NCI-H1105 (cell line): ENCODE measurements at places on chromosomes 2 and 18.

DNA sequence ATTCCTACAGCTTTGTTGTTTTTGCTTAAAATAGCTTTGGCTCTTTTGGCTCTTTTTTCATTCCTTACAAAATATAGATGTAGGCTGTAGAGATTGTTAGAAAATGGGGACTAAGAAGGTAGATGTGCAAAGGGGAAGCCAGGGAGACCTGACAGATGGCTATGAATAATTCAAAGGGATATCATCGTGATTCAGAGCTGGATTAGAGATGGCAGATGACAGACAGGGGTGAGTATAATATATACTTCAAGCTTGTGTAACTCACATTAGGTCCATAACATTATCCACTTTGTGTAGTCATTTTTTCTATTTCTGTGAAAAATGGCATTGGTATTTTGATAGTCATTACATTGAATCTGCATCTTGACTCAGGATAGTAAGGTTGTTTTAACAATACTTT lies 422.9 kb upstream of the ST6GAL2 start:
- no peak for DNase-seq

- DNase-seq = no peak
These were observed 35.1 kb downstream of the PMS1 start for GRCh38 chr2:189819297-189819704.

DNA sequence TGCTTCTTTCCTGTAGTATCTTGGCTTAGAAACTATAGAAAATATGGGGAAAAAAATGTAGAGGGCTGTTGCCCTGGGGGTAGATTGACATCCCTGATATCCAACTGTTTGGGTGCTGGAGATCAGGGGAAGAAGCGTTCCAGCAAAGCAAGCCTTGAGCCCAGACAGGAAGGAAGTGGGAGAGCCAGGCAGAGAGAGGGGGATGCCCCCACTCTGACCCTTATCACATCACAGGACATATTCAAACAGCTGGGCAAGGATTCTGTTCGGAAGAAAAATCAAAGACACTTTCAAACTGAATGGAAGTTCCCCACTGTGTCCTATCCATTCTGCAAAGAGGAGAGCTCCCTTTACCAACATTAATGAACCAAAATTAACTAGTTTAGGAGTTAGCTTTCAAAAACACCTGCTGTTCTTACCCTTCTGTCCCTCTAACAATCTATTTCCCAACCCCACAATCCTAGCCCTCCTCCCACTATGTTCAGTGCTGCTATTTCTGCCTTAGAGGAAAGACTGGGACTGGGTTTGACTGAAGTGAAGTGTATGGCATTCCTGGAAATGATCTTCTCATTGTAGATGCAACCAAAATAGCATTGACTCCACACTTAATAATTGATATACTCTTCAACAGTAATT lies 16.9 kb upstream of the KCNG3 start:
- DNase-seq = no peak

GRCh38 chr2:113891265-113891959 lies 1.5 kb downstream of the ACTR3 start:
- DNase-seq = no peak

GRCh38 chr18:75433098-75433497 lies 5.6 kb upstream of the SMIM21 start:
- DNase-seq = no peak

DNA sequence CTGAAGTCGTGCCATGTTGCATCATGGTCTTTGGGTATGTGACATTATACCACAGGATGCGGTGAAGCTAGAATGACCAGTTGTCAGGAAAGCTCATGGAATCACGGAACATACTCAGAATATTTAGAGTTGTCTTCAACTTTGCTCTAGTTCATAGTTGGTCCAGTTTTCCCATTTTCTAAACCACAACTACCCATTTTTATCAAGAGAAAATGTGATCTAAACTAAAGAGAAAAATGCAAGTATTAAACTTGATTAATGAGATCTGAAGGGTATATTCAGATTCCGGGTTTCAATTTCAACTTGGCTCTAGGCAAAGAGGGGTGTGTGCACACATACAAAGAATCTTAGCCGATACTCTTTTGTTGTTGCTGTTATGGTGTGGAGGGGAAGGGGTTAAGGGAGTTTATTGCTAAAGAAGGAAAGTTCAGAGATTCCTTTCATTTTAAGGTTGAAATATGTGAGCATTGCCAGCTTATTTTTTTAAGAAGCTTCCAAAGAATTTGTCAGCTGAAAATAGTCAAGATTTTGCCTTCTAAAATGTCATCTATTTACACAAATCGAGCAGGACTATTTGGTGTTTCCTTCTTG lies 516.6 kb upstream of the ZEB2 start:
- no peak for DNase-seq

DNA sequence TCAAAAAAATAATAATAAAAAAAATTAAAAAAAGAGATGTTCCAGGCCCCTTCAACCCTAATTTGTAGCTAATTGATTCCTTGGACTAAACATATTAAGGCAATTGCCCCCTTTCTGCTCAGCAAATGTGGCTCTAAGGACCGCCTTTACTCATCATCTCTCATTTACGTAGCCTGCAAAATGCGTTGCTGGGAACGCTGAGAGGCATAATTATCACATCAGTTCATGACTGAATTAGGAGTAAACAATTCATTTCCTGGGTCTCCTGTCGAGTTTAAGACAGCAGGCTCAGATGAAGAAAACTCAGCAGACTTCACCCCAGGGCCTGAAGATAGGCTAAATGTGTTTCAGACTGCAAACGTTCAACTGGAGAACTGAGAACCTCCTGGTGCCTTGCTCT lies 413.5 kb downstream of the NBAS start:
- DNase-seq = no peak

- DNase-seq = no peak
These were observed 785.0 kb downstream of the NR4A2 start for GRCh38 chr2:155547571-155547970.

GRCh38 chr2:227817850-227818674 lies 4.4 kb downstream of the CCL20 start:
- DNase-seq = no peak

- no peak for DNase-seq
These were observed 48.4 kb upstream of the ATG16L1 start for GRCh38 chr2:233203060-233203459.

DNA sequence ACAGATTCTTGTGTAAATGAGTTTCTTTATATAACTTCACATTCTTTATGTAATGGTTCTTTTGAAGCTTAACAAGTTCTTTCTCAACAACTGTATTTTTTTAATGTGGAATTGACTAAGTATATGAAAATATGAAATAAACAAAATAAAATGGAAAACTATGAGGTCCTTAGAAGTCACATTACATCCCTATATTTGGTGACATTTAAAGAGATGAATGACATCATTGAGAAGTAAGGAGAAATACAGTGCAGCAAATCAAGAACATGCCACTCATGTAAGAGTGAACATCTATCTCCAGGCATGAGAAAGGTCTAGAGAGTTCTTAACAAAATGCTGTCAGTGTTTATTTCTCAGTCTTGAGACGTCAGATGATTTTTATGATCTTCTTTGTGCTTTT lies 39.0 kb upstream of the AAK1 start:
- no peak for DNase-seq

DNA sequence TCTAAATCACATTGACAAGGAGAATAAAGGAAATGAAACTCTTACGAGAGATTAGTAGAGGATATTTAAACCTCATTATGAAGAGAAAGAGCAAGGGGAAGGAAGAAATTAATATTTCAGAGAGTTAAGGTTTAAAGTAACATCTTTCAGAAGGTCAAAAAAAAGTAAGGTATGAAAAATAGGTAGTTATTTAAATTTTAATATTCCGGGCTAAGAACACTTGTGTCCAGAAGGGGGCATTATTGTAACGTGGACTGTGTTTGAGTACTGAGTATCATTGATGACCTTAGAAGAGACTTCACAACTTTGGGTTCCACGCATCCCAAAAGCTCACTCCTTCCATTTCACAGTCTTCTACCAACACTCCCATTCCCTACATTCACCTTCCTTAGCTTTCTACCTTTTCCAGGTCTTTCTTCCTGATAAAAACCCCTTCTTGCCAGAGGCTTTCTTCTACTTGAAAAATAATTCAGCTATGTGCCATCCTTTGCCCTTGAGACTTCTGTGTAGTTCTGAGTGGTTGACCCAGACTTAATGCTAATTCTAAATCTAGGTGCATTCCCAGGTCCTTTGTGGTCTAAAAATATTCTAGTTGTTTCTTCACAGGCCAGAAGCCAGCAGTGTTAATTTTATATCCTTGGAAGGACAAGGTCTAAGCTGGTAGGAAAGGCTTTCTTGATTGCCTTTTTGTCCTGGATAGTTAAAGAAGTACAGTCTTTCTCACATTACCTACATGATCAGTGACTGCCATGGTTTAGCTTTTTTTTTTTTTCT lies 16.5 kb downstream of the DYNC1I2 start:
- no peak for DNase-seq

DNA sequence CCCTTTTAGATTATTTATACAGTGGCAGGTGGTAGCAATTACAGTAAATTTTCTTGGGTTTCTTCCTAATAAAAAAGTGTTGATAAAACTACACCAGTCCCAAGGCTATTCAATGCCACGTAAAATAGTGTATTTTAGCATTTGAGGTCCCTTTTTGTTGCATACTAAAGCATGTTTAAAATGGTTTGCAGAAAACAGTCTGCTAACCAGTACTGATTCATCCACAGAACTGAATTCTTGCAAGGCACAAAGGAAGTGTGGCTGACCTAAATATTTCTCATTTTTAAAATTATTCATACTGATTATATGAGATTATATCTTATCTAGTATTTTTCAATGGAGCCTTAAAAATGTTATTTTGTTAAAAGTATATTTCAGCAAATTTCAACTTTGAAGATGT lies 98.1 kb downstream of the SMAD2 start:
- DNase-seq = no peak

- no peak for DNase-seq
These were observed 303.3 kb downstream of the XIRP2 start for GRCh38 chr2:167191588-167191987.

DNA sequence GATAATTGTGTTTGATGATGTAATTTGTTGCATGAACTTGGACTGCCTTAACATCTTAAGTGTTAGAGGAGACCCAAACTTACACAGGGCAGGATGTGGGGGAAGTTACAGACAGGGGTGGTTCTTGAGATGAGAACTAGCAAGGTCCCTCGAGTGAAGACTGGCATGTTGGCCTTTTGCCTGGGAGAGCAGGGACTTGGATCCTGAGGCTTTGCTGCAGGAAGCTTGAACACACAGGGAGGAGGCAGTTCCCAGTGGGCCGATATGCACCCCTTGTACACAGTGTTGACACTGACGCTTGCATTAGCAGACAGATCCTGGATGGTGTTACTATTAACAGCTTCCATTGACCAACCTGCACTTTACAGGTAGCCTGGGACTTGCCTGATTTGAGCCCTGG lies 47.5 kb downstream of the CHRNA1 start:
- no peak for DNase-seq

- no peak for DNase-seq
These were observed 860.0 kb downstream of the CPS1 start for GRCh38 chr2:211416373-211416772.

DNA sequence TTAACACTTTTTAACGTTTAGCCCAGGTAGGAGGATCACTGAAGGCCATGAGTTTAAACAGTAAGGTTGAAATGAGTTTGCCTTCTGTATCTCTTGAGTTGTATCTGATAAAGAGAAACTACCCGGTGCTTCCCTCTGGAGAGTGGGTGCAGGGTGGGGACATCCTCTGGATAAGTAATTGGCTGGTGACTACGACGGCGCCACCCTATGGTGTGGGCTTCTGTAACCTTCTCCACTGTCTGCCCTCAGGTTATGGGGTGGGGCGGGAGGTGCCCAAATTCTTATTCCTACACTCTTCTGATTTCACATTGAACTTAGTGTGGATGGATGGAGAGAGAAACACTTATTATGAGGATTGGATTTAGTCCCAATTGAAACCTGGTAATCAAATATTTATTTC lies 68.8 kb downstream of the LDLRAD4 start:
- DNase-seq = no peak

- no peak for DNase-seq
These were observed 1.2 kb downstream of the ACMSD start for GRCh38 chr2:134839649-134840048.

DNA sequence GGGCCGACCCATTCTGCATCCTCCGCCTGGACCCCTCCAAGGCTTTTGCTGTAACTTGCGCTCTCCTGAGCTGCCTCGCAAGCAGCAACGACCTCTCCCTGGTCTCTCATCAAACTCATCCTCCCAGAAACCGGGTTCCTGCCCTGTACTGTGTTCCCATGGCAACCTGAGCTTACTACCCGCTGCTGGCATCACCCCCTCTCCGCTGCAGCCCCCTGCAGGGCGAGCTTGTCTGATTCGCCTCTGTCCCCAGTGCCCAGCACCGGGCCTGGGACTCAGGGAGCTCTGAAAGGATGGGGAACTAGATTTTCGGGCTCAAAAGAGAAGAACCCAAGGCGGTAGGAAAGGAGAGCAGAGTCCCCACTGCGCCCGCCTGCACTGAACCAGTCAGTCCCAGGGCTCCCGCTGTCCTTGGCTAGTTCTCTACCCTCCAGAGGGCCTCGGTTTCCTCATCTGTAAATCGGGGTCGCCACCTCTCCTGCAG lies 463 bp downstream of the HS1BP3 start:
- DNase-seq = peak; percentile 43

GRCh38 chr2:184444217-184444616 lies 154.1 kb upstream of the ZNF804A start:
- no peak for DNase-seq

DNA sequence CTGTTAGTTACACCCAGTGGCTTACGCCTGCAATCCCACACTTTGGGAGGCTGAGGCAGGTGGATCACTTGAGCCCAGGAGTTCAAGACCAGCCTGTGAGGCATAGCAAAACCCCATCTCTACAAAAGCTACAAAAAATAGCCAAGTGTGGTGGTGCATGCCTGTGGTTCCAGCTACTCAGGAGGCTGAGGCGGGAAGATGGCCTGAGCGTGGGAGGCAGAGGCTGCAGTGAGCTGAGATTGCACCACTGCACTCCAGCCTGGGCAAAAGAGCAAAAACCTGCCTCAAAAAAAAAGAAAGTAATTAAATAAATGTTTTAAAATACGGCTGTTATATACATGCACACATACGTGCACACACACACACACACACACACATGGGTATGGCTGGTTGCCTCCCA lies 194.8 kb downstream of the HDAC4 start:
- DNase-seq = no peak

- peak; percentile 30 for DNase-seq
These were observed 69.6 kb downstream of the PHLPP1 start for GRCh38 chr18:62784966-62785413.

DNA sequence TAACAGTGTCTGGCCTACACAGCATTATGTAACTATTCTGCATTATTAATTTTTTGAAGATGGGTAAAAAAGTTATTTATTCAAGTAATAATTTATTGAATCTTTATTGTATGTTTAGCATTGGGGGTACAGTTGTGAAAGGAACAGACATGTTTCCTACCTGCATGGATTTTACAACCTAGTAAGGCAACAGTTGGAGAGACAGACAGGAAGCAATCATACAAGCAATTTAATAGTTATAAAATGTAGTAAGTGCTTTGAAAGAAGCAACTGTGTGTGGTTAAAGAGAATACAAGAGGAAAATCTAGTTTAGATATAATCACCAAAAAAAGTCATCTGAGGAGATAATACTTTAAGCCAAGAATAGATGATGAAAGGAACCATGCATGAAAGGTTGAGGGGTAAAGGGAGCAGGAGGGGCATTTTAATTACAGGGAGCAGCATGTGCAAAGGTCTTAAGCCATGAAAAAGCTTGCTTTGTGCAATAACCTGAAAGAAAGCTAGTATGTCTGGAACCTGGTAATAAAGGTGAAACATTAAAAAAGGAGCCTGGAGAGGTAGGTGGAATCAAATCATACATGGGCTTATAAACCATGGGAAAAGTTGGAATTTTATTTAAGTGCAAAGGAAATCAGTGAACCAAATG lies 140.8 kb downstream of the PIK3C3 start:
- DNase-seq = no peak

GRCh38 chr2:176646033-176646615 lies 376.9 kb downstream of the MTX2 start:
- no peak for DNase-seq
